ENCODE measurements at places on chromosomes 5 and 9.

DNA sequence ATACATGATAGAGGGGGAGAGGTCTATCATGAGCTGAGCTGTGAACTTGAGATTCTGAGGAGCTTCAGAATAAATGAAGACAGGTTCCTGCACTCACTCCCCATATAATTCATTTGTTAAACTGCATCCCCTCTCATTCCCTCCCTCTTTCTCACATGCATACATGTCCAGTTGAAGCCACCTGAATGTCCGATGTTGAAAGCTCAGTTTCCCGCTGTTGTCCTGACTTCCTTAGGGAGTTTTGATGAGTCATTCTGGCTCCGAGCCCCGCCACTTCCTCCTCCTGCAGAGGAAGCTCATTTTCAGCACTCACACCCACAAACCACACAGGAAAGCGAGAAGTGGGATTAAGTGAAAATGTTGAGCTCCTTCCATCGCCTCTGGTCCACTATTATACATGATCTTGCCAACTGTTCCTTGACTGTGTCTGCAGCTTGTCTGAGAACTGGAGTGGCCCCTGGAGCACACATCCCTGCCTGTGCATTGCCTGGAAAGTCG lies 121.2 kb downstream of the CEMIP2 start:
- no peak for DNase-seq

GRCh38 chr5:5756762-5757161 lies 334.3 kb downstream of the ICE1 start:
- no peak for DNase-seq

DNA sequence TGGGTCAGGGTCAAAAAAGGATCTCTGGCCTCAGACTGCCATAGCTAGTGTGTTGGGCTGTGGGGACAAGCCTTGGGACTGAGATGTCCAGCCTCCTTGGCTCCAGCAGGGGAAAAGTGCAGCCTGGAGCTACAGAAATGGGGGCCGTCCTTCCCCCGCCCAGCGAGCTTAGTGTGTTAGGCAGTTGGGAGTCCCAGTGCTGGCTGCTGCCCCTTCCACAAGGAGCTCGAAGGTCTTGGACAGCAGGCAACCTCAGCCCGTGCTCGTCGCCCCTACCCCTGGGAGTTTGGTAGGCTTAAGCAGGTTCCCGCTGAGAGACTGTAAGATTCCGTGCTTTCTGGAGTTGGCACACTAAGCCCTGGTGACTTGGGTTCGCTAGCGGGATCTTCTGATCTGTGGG lies 293.0 kb upstream of the CDH12 start:
- DNase-seq = no peak

DNA sequence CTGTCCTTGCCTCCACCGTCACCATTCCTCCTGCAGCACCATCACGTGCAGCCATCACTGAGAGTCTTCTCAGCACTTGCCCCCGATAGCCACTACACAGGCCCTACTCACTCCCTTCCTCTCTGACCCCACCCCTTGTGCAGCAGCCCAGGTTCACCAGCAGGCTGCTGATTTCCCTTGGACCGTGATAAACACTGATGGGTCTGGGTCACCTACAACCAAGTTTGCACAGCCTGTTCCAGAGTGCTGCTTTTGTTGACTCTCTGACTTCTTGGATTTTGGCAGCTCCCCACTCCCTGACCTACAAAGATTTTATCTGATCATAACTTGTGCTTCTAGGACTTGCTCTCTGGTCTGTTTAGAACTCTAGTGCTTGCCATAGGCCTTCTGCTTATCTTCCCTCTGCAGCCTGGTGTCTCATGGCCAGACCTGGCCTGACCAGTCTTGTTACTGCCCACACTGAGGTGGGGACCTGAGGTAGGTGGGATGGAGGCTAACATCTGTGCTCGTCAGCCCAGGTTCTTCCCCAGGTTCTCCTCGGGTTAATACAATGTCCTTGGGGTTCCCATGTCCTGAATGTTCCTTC lies 109.3 kb downstream of the TARS1 start:
- no peak for DNase-seq

DNA sequence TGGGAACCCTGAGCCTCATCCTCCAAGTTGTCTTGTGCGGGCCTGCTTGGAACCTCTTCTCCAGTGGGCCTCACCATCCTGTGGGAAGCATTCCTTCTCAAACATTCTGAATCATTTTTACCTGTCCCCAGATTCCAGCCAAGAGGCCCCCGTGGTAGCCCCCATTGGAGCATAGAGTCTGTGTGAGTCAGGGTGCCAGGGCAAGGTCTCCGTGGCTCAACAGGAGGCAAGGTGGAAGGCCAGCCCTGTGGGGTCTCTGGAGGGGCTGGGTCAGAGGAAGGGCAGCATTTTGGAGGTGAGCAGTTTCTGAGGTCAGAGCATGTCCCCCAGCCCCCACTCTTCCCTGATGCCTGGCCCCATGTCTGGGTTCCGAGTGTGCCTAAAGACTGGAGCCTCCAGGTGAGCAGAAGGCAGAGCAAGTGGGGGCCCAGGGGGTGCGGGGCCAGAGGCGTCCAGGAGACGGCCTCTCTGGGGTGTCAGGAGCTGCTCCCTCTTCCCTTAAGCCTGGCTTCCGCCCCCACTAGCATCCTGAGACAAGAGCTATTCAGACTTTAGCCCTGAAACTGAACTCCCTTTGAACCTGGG lies 2.1 kb downstream of the CACNA1B start:
- no peak for DNase-seq

GRCh38 chr5:113212244-113212920 lies 222.4 kb downstream of the TSSK1B start:
- no peak for DNase-seq

- no peak for DNase-seq
Observed at GRCh38 chr9:133048595-133048994, 13.2 kb upstream of the CEL start.

GRCh38 chr5:156824800-156825199 lies 25.3 kb upstream of the PPP1R2B start:
- no peak for DNase-seq

DNA sequence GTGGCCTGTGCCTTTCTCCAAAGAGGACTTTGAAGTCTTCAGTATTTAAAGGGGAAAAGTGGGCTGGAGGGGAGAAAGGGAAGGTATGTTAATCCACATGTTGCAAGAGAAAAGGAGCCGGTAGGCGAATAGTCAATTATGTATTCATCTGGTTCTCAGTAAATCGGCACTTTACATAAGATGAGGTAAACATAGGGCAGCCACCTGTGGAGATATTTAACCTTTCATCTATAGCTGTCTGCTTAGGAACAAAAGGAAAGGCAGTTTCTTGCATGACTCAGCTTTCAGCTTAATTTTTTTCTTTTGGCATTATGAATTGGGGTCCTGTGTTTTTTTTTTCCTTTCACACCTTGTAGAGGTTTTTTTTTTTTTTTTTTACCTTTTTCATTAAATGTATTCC lies 42.2 kb downstream of the FGD3 start:
- DNase-seq = no peak

- DNase-seq = no peak
Observed at GRCh38 chr9:99336005-99336404, 113.9 kb downstream of the SEC61B start.

- no peak for DNase-seq
Observed at GRCh38 chr9:95325221-95325620, 7.7 kb upstream of the FANCC start.

DNA sequence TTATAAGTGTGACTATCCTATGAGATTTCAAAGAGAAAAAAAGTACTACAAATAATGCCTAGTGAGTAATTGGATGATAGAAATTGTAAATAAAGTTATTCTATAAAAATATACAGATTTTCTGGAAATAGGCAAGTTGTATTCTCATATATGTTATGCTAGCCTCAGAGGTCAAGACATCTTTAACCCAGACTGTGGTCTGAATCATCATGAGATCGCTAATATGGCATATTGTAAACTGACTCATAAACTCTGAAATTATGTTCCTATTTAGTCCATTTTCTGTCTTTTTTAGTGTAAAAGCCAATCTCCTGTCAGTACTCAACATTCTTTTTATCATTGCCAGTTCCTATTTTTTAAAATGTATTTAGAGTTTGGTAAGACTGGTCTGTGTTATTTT lies 14.2 kb downstream of the LOX start:
- no peak for DNase-seq

GRCh38 chr9:129398101-129398960 lies 220.3 kb upstream of the IER5L start:
- DNase-seq = no peak

DNA sequence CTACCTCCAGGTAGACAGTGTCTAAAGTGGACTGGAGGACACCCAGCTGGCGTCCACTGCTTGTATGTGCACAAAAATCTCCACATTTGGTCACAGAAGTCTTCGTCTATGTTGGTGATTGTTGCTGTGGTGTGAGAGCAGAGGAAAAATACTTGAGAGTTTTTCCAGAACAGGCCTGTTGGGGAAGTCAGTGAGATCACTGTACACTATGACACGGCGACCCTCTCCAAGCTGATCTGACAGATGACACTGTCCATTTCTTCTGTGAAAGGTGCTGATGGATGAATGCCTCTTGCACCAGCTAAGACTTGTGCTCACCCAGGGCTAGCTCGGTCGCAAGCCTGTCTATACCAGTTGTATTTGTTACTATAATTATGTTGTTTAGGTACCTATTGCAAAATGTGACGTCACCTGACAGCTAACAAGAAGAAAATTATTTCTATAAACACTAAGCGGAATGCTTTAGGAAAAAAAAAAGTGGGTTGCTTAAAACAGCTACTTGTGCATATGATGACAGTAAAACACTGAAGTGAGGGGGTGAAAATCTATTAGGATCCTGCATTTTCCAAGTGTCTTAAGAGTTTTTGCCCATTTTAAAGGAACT lies 142.3 kb downstream of the ROR2 start:
- DNase-seq = no peak

GRCh38 chr9:78112004-78112403 lies 80.4 kb upstream of the GNAQ start:
- no peak for DNase-seq

GRCh38 chr5:160800375-160801275 lies 51.4 kb downstream of the ATP10B start:
- DNase-seq = no peak

DNA sequence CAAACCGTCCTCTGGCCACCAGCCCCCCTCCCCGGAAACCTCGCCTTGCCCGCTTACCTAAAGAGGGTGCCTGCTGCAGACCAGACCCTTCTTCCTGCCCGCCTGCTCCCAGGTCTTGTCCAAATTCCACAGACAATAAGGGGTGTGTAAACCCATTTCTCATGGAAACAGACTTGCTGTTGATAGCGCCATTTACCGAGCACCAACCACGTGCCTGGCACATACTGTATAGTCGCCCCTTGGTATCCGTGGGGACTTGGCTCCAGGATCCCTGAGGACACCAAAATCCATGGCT lies 25.1 kb downstream of the CDHR2 start:
- DNase-seq = no peak

DNA sequence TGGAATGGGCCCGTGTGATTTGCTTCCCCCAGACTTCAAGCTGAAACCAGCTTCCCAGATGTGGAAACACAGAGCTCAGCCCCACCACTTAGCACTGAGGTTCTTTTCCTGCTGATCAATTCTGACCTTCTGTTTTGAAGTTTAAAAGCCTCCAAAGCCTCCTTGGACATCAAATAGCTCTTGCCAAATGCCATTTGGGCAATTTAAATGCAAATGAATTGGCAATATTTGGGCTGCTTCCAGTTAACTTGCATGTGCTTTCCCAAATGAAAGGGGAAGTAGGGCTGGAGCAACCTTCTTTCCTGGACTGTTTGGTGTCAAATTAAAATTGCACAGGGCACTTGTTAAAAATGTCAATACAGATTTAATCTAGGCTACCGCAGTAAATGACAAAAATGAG lies 710.5 kb downstream of the TLR4 start:
- no peak for DNase-seq

DNA sequence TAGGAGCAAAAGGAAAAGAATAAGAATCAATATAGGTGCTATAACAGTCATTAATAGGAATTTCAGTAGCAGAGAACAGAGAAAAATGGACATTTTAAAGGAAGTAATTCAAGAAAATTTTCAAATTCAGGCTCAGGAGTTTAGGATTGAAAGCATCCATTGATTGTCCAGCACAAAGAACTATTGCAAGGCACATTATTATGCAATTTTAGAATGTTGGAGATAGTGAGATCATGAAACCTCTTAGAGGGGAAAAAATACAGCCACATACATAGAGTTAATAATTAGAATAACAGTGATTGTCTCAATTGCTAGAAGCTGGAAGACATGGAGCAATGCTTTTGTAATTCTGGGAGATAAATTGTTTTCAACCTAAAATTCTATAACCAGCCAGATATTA lies 31.5 kb downstream of the CNTLN start:
- DNase-seq = no peak

DNA sequence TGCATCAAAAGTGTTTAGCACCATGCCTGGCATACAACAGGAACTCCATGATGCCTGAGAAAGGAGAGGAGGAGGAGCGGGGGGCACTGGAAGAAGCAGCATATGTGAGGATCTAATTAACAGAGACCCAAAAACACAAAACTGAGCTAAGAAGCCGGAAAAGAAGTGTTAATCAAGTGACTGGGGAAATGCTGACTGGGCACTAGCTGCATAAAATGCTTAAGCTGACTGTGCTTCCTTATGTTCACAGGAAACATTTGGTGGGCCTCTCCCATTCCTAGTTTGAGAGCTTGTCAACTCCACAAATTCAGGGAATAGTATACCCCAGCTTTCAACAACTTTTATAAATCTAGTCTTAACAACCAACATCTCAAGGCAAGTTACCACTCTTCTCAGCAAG lies 26.6 kb downstream of the DEPDC1B start:
- no peak for DNase-seq

DNA sequence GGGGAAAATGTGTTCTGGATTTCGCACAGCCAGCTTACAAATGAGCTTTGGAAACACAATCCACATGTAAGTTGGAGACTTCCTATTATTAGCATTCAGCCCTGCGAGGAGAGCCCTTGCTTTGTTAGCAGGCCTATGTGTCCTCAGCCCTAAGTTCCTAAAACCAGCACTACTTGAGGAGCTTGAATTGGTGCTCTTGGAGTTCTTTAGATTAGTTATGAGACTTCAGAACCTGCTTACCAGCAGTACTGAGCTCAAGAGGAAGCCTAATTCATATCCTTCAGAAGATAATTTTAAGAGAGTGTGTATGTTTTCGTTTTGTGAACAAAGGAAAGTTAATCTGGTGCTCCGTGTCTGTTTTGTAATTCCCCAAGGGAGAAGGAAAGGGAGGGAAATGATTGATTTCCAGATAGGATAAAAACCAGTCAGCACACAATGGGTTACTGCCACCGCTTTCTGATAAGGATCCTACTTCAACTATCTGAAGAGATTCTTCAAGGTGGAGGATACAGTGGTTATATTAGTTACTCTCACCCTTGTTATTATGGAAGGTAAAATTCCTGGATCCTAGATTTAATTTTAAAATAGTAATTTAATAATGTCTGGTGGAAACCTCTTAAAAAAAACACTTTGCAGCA lies 35.2 kb downstream of the PIK3R1 start:
- DNase-seq = no peak

DNA sequence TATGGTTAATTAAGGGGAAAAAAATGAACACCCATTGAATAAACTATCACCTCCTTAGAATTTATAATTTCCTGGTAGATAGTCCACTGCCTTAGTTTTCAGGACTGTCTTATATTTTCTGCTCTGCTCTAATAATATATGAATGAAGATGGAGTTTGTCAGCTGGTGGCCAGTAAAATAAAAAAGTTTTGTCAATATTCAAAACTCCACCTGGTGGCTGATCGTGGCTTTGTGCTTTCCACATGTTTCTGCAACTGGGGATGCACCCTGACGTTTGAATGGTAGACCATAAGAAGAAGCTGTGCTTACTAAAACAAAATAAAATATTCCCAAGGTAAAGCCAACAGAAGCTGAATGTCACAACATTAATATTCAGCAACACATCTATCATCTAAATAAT lies 286.6 kb upstream of the IZUMO3 start:
- no peak for DNase-seq

All from C1 segment of cervical spinal cord (tissue), 14 donors.